ENCODE measurements at places on chromosomes 3 and 15.

DNA sequence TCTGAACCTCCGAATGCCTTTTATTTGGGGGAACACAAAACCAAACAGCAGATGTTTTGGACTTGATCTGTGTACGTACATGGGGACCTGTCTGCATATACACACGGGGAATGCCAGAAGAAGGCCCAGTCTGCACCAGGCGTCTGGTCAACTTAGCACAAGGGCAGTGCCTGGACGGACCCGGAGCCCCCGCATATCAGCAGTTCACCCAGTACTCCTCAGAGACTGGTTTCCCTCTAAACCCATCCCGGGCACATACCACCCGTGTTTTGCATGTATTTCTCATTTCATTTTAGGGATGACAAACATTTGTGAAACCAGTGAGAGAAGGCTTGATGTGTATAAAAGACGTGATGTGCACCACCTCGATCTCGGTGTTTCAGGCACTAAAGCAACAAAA lies 49.7 kb downstream of the KLHL25 start:
- no peak for DNase-seq

GRCh38 chr15:63805993-63806980 lies 27.5 kb downstream of the HERC1 start:
- no peak for DNase-seq

GRCh38 chr3:79947957-79948356 lies 180.2 kb upstream of the ROBO1 start:
- DNase-seq: no peak

DNA sequence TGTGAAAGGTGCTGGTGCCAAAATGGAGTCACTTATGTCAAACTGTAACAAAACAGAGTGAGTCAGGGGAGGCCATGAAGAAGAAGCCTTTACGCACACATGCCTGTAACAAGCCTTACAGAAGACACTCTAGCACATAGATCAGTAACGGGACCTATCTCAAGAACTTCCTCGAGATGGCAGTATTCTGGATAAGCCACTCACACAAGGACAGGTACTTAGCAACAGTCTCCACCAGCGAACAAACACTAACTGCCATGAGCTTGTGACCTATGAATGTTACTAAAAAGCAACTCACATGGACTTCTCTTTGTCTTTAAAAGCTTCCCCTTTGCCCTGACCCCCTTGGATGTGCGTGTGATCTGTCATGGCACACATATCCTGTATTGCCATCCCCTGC lies 235.1 kb downstream of the CD47 start:
- no peak for DNase-seq

DNA sequence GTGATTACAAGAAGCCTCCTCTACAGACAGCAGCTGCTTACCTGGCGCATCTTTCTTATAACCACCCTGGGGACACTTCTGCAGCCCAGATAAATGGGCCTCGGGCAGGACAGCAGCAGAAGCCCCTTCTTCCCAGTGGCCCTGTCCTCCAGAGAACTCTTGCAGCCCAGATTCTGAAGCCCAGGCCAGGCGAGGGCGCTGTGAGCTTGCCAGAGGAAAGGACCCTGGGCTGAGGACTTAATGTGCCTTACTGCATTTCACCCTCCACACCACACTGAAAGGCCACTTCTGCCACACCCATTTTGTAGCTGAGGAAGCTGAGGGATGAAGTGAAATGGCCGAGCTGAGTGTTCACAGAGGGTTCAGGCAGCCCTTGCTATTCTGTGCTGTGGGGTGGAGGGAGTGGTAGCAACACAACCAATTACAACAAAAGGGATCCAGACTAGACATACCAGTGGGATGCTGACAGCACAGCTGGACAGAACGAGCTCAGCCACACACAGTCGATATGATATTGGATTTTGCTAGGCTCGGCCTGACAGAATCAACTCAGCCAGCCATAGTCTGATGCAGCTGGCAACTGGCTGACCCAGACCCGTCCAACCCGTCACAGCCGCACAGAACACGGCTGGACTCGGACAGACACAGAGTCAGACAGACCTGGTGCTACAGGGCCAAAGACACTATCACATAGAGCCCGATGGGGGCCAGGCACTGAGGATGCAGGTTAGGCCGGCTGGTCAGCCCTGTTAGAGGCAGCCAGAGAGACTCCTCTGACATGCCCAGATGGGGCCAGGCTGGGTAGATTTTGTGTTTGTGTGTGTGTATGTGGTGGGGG lies 7.3 kb downstream of the ACOX2 start:
- no peak for DNase-seq
